Left cardiac atrium (tissue), 4 donors: ENCODE measurements at places on chromosomes 4 and X.

DNA sequence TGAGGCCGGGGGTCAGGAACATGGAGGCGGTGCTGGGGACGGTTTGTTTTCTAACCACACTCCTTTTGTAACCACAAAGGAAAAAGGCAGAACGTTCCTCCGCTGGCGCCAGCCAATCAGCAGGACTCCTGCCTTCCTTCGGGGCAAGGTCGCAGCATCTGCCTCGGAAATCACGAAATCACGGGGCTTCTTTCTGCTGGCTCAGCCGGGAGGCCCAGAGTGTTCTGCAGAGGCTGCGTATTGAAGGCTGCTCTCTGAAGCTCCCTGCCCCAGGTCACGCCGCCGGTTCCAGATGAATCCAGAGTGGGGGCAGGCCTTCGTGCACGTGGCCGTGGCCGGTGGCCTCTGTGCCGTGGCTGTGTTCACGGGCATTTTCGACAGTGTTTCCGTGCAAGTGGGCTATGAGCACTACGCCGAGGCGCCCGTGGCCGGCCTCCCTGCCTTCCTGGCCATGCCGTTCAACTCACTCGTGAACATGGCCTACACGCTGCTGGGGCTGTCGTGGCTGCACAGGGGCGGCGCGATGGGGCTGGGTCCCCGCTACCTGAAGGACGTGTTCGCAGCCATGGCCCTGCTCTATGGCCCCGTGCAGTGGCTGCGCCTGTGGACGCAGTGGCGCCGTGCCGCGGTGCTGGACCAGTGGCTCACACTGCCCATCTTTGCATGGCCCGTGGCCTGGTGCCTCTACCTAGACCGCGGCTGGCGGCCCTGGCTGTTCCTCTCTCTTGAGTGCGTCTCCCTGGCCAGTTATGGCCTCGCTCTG is 9.4 kb downstream of the TMEM187 start:
- DNase-seq = peak; percentile 38

DNA sequence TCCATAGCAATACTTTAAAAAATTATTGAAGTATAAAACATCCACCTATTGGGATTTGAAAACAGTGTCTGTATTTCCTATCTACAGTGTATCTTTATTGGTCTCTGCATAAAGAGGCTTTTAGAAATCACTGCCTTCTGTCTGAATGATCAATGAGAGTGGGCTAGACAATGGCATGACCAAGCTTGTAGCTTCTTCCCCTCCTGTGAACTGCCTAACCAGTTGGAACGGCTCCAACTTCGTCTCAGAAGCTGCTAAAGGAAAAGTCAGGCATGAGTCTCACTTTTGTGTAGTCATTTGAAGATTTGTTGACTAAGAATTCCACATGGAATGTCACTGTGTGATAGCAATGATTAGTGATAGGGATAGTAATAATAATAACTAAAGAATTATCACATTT is 64.2 kb downstream of the INTS12 start:
- no peak for DNase-seq

GRCh38 chr4:86358257-86358656 is 1.6 kb downstream of the MAPK10 start:
- DNase-seq = no peak

DNA sequence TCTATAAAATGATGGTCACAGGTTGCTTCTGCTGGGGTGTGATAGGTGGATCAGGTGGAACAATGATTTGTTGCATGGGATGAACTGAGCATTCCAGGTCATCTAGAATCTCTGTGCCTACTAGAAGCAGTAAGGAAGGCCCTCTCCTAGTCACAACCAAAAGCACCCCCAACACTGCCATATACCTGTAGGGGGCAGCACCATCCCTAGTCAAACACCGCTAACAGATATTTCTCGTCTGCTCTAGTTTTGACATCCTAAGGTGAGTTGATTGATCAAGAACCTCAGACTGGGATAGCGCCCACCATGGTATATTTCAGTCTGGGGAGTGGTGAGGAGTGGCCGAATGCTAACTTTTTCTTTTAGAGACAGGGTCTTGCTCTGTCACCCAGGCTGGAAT is 160.2 kb downstream of the NHS start:
- no peak for DNase-seq

DNA sequence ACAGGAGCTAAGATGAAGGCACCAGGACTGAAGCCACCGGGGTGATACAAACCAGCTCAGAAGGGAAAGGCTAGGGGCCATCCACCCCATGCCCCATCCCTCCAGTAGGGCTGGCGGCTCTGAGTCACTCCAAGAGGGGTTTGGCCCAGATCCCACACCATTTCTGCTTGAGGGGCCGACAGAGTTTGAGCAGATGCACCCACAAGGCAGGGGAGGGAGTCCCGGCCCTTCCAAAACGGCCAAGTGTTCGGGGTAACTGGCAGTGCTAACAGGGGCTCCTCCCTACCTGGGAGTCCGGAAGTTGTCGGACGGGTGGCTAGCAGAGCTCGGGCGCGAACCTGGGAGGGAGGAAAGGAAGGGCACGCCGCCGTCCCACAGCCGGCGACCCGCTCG is 412 bp downstream of the SLC10A3 start:
- peak; percentile 46 for DNase-seq

- no peak for DNase-seq
Observed at GRCh38 chr4:187889651-187890050, 105.9 kb upstream of the ZFP42 start.

DNA sequence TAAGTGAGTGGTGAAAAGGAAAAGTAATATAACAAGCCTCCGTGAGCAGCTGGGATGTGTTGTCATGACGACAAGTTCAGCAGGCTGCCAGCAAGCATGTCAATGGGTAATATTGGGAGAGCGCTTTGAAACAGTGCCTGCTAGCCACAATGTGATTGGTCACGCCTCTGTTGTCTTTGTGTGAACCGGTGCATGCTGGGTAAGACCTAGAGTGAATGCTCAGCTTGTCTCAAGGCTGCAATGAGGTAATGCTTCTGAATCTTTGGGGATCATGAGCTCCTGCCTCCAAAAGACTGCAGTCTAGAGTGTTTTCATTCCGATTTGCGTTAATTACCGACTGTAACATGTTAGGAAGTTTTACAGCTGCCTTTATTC is 54.9 kb downstream of the STOX2 start:
- peak; percentile 59 for DNase-seq

GRCh38 chr4:76589872-76590797 is 155.1 kb downstream of the SHROOM3 start:
- peak; percentile 33 for DNase-seq

DNA sequence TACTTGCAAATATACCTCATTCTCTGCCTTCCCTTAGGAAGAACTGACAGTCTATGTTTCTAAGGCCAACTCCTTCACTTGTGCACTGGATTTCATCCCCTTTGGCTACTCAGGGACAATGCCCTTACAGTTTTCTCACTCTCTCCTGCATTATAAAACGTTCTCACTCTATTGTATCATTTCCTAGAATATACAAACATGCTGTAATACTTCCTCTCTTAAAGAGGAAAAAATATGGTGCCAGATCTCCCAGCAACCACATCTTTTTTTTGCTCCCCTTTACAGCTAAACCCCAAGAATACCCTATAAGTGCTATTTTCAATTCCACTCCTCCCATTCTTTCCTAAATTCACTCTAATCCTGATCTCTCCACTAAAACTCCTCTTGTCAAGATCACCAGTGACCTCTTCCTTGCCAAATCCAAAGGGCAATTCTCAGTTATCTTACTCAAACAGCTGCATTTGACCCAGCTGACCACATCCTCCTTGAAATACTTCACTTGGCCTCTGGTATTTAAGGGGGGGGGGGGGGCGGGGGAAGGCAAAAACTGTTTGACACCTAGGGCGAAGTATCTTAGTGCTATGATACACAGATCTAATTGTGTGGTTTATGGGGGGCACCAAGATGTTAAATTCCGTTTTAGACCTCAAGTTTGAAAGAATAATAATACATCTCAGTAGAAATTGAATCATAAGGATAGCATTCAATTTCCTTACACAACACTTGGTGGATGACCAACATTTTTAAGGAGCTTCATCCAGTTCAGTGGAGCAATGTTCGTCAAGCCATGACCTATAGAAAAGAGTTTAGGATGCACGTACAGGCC is 1.6 kb downstream of the RCHY1 start:
- DNase-seq = no peak

DNA sequence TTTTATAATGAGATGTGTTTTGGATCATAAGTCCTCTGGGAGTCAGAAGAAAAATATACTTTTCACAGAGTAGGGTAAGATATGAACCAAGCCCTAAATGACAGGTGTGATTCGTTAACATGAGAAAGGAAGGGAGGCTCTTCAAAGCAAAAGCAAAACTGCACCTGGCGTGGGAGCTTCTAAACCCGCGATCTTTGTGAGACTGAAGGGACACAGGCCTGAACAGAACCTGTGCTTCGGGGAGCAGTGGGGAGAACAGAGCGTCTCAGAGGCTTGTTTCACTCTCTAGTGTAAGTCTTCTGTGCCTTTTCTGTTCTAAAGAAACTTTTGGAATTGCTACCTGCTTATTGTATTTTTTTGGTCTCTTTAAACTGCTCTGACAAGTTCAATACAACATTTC is 30.2 kb upstream of the CYP4V2 start:
- DNase-seq = no peak

DNA sequence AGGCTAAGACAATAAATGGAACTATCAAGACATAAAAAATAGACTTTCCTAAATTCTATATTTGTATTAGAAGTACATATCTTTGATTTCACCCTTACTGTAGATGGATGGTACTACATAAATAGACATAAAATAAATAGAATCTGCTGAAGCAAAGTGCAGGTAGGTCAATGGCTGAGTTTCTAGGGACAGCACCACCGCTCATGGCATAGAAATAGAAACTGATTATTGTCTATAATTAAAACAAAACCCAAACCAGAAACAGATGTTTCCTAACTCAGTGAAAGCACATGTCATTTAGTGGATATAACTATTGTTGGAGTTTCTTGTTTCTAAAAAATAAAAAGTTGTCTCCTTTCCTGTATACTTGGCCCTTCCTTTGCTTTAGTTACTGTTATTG is 387.3 kb upstream of the ADGRL3 start:
- DNase-seq = no peak

DNA sequence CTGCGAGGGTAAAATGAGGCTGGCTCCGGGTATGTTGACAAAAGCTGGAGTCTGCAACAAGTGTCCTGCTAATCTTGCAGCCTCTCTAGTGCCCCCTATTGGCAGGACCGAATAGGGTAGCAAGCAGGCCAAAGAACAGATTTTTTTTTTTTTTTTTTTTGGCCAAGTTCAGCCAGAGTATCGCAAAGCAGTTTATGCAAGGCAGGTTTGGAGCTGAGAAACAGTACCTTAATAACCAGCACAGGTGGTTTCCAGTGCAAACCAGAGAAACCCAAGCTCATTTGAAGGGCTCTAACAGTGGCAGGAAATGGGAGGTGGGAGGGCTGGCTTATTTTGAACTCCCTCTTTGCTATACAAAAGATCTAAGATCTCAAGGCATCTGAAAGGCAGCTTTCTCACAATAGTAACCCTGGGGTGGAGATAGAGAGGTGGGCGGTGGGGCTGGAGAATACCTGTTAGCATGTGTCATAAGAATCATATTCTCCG is 38.2 kb upstream of the OCIAD2 start:
- no peak for DNase-seq

DNA sequence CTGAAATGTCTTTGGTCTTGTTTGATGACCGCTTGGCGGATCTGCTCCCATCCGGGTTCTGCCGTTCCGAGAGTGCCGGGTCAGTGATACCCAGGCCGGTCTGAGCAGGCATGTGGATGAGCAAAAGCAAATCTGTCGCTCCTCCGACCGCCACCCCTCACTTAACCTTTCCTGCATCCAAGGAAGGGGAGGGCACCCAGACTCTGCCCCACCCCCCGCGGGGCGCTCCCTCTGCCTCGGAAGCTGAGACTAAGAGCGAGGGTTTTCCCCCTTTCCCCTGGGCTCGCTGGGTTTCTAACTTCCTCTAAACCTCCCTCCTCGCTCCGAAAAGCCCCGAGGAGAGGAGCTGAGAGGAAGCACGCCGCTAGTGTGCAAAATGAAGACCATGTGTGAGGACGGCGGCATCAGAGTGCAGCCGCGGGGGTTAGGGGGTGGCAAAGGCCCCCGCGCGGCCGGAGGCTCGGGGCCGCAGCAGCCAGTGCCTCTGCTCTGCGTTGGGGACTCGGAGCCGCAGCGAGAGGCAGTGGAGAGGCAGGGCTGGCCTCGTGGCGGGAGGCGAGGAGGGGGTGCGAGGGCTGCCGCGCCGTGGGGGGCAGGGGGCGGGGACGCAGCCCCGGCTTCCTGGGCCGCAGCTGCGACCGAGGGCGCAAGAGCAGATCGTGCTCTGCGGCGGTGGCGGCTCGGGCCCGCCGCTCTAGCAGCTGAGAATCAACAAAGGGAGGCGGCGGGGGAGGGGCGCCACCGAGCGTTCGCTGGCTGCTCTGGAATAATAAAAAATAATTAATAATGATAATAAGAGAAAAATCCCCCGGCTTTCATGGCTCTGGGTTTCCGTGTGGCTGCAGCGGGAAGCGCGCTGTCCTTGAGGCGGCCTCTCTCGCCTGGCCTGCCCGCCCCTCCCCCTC is 55.8 kb upstream of the BCOR start:
- peak; percentile 58 for DNase-seq

GRCh38 chr4:76758290-76758882 is 139.6 kb downstream of the SOWAHB start:
- no peak for DNase-seq

- DNase-seq = no peak
Observed at GRCh38 chrX:110407910-110408545, 49.4 kb downstream of the RTL9 start.

DNA sequence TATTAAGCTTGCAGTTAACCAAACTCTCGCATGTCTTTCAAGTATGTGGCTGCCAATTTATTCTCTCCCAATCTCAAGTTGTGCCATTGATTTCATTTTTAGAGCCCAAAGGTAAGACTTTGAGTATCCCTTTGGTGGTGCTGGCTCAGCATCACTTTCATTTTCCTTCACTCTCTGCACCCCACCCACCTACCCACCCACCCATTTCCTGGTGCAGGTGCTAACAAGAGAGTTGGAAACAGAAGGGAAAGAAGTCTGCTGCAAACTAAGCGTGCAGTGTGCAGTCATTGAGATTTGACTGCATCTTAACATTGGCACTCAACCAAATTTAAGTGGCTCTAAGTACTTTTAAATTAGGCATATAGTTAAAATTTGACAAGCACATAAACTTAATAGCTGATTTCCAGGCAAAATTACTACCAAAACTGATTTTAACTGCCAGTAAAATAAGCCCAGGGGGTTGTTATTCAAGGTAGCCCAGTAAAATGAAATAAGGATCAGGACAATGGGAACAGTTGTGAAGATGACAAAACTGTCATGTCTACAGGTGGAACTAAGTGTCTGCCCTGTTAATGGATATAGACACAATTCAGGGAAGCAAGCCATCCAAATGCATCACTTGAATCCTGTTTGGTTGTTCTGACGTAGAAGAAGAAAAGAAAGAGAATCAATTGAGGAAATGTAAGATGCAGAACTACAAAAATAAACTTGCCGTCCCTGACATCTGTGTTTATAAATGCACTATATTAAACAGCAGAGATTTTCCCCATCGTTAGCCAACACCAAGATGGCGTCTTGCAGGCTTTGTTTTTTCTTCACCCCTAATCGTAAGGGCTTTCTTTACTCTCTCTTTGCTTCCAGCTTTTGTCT is 184.2 kb downstream of the KDR start:
- no peak for DNase-seq

DNA sequence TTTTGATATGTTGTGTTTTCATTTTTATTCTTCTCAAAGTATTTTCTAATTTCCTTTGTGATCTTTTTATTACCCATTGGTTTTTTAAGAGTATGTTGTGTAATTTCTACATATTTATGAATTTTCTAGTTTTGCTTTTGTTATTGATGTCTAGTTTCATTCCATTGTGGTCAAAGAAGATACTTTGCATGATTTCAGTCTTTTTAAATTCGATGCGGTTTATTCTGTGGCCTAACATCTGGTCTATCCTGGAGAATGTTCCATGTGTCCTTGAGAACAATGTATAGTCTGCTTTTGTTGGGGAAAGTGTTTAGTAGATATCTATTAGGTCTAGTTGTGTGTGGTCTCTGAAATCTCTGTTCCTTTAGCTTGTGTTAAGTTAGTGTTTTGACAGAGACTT is 46.2 kb downstream of the PPEF1 start:
- no peak for DNase-seq
